GM23248 (cell line): ENCODE measurements at places on chromosomes 4 and X. TPM values are rescaled to one million over a fixed set of nuclear protein-coding genes. Genes with fewer than 3 reads are reported as not detected.

SPIN3 gene
- 7.2 and 9.1 TPM in 2 replicates for total RNA-seq

CXCL3 gene
- not detected in 2 replicates for total RNA-seq

TEX11 gene
- not detected in 2 replicates for total RNA-seq

CD38 gene
- not detected in 2 replicates for total RNA-seq

FREM3 gene
- total RNA-seq: not detected in 2 replicates

DNA sequence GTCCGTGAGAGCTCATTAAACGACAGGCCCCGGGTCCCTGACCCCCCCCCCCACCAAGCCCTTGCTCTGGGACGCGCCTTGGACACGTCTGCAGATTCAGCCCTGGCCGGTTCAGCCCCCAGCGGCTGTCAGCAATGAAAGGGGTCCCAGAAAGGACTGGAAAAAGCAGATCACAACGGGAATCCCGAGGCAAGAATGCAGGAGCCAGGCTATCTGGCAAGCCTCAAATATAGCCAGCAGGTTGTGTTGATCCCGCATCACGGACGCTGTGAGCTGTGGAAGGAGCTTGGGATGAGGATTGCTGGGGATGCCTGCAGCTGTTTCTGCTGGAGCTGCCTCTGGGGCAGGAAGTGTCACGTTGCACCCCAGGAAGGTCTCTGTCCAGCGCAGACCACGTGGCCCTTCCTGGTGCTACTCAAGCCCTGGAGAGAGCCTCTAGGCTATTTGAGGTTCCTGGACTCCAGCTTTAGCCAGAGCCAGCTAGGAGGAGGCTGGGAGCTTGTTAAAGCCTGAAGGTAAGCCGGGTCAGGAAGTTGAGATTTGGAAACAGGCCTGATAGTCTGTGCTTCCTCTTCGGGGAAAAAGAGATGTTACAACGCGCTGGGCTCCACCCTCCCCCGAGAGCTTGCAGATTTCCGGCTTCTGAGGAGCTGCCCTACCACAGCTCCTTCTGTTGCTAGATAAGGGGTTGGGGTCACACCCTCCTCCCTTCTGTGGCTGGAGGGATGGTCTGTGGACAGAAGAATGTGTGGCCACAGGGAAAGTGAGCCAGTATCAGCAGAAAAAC lies 19.3 kb upstream of the CSF2RA start:
- no peak overlapping the region for H3K27ac ChIP-seq
- DNase-seq: peak; percentile 36
- no peaks in the 10 kb centered on the region for H3K36me3 ChIP-seq
- H3K4me1 ChIP-seq: no peaks in the 10 kb centered on the region

- H3K36me3 ChIP-seq: no peaks in the 10 kb centered on the region
- H3K4me3 ChIP-seq: no peak overlapping the region
- H3K27me3 ChIP-seq: no peaks in the 10 kb centered on the region
These were observed 164.7 kb downstream of the DCLK2 start for GRCh38 chr4:150242820-150243458.

GRCh38 chr4:114132830-114133229 lies 153.4 kb upstream of the ARSJ start:
- H3K36me3 ChIP-seq: no peaks in the 10 kb centered on the region
- H3K4me1 ChIP-seq: peaks cover 15% of the 10 kb centered on the region
- H3K27ac ChIP-seq: no peak overlapping the region
- H3K27me3 ChIP-seq: no peaks in the 10 kb centered on the region

DNA sequence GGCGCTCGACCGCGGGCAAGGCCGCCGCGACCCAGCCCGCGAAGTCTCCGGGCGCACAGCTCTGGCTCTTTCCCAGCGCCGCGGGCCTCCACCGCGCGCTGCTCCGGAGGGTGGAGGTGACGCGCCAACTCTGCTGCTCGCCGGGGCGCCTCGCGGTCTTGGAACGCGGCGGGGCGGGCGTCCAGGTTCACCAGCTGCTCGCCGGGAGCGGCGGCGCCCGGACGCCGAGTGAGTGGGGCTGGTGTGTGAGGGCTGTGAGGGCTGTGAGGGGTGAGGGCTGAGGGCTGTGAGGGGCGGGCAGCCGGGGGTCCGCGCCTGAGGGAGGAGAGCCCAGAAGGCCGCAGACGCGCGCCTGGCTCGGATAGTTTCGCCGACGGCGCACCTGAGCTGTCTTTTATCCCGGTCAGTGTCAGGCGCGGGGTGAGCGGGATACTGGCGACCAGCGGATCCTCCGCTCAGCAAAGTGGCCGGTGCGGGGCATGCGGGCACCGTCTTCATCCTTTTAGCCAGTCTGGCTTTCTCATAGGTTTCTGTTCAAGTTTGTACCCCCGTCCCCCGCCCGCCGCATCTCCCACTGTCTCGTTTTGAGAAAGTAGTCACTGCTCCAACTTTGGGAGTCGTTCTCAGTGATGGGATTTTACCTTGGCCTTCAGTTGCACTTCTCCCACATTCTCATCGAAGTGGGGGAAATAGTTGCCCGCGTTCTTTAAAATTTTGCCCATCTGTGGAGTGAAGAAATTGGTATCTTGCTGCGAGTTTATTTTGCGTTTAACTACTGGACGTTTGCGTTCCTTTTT lies 586 bp downstream of the HERC5 start:
- H3K27ac ChIP-seq: no peak overlapping the region
- peak overlapping the region; percentile 78 for H3K4me3 ChIP-seq
- H3K4me1 ChIP-seq: no peaks in the 10 kb centered on the region
- H3K36me3 ChIP-seq: no peaks in the 10 kb centered on the region
- H3K27me3 ChIP-seq: peaks cover 12% of the 10 kb centered on the region; the same call in 1 of the 2 replicates

DNA sequence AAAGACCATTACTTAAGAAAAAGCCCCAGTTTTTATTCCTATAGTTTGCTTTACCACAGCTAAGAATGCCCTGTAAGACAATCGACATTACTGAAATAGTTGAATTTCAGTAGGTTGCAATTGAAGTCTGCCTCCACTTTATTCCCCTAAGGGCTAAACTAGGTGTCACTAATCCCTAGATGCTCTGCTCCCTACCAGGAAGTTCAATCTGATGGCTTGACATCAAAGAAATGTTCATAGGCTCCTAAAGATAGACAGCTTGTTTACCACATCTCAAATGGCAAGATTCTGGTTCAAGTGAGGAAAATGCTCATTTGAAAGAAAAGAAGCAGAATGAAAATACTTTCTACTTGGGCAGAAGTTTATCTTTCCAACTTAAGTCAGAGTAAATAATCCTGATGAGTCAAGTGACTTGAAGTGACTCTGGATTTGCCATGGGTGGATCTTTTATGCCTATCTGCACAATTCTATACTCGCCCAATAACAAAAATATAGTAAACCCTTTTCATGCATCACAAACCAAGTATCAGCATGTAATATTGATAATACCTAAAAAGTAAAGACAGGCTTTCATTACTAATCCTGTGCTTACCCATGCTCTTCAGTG lies 117.2 kb downstream of the SH3RF1 start:
- peaks cover 44% of the 10 kb centered on the region for H3K4me1 ChIP-seq
- no peak overlapping the region for H3K4me3 ChIP-seq
- peaks cover 68% of the 10 kb centered on the region for H3K36me3 ChIP-seq
- H3K27me3 ChIP-seq: no peaks in the 10 kb centered on the region
- no peak overlapping the region for H3K27ac ChIP-seq

DNA sequence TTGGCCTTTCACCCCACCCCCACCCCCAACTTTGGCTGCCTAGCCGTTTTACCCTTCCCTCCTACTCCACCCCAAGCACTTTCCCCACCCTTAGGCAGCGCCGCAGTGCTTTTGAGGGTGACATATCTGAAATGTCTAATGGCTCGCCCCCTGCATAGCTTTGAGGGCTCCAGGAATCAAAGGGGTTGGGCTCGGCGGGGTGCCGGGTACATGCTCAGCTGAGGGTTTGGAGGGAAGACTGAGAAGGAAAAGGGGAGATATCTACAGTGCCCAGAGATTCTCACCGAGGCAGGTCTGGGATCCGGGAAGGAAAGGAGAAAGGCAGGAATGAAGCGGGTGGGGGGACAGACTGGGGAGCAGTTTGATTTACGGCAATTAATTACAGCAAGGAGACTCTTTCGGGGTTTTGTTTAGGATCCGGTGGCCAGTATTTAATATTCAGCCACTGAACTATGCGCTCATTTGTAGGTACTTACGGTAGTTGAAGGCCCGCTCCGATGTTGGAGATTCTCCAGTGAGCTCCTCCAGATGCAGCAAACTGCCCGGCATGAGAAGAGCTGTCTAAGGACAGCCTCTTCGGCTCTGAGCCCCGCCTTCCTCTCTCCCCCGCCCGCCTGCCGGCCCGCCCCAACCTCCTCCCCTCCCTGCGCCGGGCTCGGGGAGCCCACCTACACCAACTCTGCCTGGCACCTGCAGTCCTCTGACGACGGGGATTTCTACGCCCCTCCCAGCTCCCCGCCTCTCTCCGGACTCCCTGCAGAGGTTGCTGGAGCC lies at the start of gene IGSF1:
TSS of gene IGSF1 (minus strand) at position 569 of the 774 bp plus-strand sequence. CDS start 2,632 bp downstream, outside the sequence.
- H3K4me3 ChIP-seq: no peak within 1 kb of the TSS
- no peaks in the 10 kb centered on the region for H3K27me3 ChIP-seq
- peak; percentile 13 for DNase-seq
- H3K4me1 ChIP-seq: no peaks in the 10 kb centered on the region
- no peaks in the 10 kb centered on the region for H3K36me3 ChIP-seq
- H3K27ac ChIP-seq: no peak within 1 kb of the TSS

DNA sequence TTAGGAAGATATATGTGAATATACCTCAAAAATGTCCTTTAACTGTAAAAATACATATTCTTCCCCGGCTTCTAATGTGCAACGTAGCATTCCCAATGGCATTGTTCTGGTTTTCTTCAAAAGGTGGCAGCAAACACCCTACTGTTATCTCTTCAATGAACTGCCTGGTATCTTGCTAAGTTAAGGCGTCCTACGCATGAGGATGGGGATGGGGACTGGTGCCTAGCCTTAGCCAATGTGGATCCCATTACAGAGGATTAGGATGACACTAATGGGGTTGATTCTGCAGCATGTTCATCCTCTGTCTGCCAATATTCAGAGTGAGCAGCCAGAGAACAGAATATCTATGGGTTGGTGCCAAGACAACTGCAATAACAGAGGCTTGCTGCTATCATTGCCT lies 334.9 kb upstream of the ADGRL3 start:
- no peaks in the 10 kb centered on the region for H3K27me3 ChIP-seq
- H3K36me3 ChIP-seq: no peaks in the 10 kb centered on the region
- H3K4me3 ChIP-seq: no peak overlapping the region
- no peak for DNase-seq
